ENCODE measurements at places on chromosomes 12 and 14.

GRCh38 chr14:105554022-105554421, 27.6 kb downstream of the TMEM121 start:
- DNase-seq, result no peak

GRCh38 chr14:104282332-104283196, 144.2 kb downstream of the KIF26A start:
- DNase-seq, result no peak

DNA sequence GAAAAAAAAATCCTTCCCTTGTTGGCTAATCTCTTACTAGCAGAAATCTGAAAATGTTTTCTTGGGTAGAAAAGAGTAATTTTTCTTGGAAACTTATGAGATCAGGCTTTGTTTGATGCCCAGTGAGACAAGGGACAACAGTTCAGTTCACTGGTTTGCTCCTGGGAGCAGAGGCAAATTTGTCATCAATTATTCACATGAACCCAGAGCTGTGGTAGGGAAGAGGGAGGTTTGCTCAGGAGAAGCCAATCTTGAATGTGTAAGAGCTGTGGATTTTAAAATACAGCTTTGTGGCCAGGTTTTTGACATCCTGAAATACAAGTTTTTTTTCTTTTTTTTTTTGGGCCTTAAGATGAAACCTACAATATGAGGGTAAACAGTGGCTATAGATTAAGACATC, 426.6 kb downstream of the ATP23 start:
- DNase-seq, result no peak

- no peak for DNase-seq
Measured at GRCh38 chr12:12357719-12358461, 1.0 kb downstream of the BORCS5 start.

- no peak for DNase-seq
Measured at GRCh38 chr14:90058876-90059458, 2.8 kb upstream of the KCNK13 start.

DNA sequence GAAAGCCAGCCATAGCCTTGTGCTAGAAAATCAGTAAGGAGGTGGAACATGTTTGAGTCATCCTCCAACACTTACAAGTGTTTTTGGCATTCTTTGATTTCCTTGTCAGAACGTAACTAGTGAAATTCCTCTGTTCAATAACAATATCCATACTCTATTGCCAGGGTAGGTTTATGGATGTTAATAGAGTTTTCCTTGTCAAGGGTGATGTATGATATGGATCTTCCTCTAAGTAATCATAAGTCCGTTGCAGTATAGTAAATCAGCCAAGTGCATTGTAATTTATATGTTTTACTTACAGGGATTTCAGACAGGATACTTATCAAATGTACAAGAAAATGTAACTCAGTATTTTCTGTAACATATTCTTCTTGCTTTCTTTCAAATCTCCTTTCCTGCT, 19.4 kb downstream of the NAV3 start:
- no peak for DNase-seq

DNA sequence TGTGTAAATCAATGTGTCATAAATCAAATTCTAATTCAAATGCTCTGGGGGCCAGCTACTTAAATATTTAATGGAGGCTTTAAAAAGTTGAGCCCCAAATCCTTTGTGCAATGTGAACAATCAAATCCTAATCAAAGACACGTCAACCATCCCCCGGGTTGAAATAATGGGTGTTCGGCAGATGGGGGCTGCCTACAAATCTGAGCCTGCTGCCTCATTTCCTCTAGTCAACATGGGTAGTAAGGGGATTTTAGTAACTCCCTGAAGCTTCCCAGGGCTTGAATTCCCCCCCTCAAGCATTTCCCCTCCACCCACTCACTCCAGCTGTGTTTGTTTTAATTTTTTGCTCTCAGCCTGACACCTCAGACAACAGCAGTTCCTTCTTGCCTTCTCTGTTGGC, 37.8 kb downstream of the SRRM4 start:
- no peak for DNase-seq

DNA sequence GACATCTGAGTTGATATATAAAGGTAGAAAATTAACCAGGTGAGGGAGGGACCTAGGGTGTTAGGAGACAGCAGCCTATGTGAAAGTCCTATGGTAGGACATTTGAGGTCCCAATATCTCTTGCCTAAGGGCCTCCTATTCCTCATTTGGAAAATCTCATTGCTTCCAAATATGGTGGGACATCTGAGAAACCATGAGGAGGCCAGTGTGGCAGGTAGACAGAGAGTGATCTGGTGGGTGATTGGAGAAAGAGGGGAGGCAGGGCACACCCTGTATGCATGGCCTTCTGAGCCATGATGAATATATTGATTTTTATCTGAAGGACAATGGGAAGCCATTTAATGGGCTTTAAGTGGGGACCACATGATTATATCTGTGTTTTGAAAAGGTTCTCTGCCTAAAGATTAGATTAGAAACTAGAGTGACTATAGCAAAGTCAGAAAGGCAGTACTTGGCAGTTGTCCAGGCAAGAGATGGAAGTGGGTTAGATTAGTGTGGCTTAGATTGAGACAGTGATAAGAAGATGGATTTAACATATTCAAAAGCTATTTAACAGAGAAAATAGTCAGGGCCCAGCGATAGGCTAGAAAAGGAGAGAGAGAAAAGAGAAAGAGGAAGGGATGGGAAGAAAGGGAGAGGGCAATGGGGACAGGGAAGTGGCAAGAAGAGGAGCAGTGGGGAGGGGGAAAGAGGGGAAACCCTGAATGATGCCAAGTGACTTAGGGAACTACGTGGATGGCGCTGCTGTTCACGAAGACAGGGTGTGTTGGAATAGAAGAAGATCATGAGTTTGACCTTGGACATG, 237.2 kb upstream of the SRRM4 start:
- DNase-seq, result no peak

- DNase-seq, result no peak
Measured at GRCh38 chr12:21054334-21054733, 76.7 kb upstream of the SLCO1B1 start.

DNA sequence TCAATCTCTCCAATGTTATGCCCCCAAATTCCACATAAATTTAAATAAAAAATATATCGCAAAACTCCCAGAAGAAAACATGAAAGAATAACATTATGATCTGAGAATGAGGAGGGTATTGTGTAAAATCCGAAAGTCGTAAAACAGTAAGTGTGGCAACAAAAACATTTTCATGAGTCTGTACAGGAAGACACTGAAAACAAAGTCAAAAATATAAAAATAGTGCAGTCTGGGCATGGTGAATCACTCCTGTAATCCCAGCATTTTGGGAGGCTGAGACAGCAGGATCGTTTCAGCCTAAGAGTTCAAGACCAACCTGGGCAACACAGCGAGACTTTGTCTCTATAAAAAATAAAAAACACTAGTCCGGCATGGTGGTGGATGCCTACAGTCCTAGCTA, 57.1 kb downstream of the SPTLC2 start:
- no peak for DNase-seq

- no peak for DNase-seq
Measured at GRCh38 chr14:66610154-66610563, 102.2 kb downstream of the GPHN start.

DNA sequence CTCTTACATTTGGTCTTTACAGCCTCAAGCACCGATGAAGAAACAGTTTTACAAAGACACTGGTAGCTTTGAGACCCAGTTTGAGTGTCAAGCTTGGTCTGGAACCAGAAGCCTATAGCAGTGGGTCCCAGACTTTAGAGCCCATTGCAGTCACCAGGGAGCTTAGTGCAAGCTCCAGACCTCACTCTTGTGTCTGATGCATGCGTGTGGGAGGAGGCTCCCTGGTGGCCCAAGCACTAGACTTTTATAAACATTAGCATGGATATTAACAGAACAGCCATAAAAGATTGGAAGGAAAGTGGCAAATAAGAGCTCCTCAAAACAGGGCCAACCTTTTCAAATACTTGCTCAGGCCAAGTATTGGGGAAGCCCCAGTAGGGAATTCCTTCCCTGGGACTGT, 45.5 kb downstream of the SLC8B1 start:
- no peak for DNase-seq

DNA sequence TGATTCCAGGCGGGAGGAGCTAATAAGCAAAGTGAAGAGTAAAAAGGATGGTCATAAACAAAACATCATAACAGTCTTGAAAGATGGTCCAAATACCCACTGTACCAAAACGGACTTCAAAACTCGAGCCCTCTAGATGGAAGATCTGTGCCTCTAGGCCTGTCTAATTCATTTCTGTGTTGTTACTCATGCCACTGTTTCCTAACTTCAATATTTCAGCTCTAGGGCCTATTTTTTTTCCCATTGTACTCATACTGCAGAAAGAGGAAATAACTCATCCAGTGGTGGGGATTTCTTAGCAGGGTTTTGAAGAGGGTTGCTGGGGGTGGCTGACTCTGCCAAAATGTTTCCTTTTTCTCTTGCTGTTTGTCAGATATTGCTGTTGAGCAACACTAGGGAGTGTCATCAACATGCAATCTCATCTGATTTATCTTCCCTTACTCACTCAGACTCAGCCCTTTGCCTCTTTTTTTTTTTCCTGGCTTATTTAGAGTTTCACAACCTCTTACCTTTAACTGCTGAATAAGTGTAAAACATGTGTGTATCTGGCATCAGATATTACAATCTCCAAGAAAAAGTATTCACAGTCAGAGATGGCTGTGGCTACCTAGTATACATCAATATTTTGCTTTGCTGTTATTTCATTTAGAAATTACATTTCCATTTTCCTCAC, 189.6 kb downstream of the DUSP6 start:
- DNase-seq, result no peak

DNA sequence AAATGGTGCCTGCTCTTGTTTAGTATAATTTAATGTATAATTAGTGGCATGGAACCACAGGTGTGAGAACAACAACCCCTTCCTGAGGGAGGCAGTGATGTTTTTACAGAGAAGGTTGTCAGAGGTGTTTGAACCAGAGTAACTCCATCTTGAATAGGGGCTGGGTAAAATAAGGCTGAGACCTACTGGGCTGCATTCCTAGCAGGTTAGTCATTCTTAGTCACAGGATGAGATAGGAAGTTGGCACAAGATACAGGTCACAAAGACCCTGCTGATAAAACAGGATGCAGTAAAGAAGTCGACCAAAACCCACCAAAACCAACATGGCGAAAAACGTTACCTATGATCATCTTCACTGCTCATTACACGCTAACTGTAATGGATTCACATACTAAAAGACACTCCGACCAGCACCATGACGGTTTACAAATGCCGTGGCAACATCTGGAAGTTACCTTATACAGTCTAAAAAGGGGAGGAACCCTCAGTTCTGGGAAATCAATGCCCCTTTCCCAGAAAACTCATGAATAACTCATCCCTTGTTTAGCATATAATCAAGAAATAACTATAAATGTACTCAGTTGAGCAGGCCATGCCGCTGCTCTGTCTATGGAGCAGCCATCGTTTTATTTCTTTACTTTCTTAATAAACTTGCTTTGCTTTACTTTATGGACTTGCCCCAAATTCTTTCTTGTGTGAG, 47.8 kb upstream of the LTA4H start:
- no peak for DNase-seq

- no peak for DNase-seq
Measured at GRCh38 chr14:97306760-97307246, 509.6 kb downstream of the VRK1 start.

DNA sequence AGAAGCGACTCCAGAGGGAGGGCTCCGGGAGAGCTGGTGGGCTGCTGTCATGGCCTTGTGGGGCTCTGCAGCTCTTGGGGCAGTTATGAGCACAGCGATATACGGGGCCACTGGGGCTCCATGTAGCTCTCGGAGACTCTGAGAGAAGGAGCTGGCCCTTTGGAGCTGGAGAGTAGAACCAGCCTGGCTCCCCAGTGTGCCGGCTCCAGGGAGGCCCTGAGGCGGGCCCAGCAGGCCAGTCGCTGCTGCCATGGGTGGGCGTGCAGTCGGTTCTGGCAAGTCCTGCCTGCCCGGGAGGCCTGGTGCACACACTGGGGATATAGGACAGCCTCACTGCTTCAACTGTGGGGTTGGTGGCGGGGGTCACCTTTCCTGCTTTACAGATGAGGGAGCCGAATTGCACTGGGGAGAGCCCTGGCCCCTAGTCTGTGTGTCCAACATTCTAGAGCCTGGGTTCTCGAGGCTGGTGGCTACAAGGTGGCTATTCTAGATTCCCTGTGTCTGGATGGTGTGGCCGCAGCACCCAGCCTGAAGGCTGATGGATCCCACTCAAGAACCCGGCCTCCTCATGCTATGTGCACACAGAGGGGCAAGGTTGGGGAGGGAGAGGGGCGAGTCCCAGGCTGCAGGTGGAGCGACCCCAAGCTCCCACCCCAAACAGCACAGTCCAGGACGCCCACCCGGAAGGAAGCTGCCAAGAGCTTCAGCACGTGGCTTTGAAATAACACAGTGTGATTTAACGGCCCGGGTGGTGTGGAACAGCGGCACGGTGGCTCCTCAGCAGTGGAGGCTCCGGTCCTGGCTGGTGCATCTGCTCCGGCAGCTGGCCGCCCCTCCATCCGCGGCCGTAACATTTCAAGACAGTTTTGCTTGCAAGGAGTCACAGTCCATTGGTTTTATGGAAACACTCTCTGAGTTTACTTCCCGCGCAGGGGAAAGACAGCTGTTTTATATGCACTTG, 188.3 kb upstream of the C14orf180 start:
- no peak for DNase-seq

- no peak for DNase-seq
Measured at GRCh38 chr14:23469906-23470403, 452 bp downstream of the NGDN start.

DNA sequence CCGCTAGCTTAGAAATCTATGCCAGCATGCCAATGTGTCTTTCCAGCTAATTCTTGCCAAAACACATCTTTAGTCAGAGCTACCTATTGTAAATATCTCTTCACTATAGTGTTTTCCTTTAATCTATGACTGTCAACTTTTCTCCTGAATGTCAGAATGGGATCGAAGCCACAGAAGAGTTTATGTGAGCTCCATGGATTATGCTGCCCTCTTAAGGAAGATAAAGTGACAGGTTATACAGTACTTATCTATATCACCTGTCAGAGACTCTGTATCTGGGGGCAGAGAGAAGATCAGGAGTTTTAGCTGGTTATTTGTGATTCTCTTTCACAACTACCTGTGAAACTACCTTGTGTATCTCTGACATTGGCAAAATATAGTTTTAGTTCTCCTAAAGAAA, 204.3 kb upstream of the SEL1L start:
- DNase-seq, result no peak

GRCh38 chr12:89968151-89968700, 259.6 kb upstream of the ATP2B1 start:
- DNase-seq, result no peak

DNA sequence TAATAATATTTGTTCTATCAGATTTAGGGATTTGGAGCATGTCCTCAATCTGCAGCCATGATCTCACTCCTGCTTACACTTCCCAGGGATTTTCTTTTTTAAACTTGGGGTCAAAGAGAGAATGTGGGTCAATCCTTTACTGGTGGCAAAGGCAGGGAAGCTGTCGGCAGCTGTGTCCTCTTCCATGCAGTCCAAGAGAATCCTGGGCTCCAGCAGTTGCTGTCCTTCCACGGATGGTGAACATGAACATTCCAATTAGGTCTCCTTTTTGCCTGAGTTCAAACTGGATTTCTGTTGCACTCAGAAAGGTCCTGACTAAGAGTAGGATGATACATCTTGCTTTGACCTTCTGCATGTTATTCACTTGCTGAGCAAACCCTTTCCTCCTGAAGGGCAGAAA, 73.9 kb downstream of the ARL6IP4 start:
- no peak for DNase-seq
